AG20443 (cell line): ENCODE measurements at places on chromosomes 7 and 10.

DNA sequence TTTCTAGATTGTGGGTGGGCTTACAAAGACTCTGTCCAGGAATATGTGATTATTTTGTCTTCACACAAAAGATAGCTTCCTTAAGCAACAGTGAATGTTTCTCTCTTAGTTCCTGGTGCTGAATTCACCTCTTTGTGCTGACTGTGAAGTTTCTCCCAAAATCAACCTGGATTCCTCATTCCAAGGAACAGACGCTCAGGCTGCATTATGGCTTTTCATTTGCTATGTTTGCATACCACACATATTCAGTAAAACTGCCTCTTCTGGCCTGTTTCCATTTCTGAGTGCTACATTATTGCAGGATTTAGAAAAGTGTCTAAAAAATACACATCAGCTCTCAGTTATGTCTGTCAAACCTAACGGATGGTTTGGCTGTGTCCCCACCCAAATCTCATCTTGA is 21.5 kb downstream of the MACROH2A2 start:
- DNase-seq: no peak

DNA sequence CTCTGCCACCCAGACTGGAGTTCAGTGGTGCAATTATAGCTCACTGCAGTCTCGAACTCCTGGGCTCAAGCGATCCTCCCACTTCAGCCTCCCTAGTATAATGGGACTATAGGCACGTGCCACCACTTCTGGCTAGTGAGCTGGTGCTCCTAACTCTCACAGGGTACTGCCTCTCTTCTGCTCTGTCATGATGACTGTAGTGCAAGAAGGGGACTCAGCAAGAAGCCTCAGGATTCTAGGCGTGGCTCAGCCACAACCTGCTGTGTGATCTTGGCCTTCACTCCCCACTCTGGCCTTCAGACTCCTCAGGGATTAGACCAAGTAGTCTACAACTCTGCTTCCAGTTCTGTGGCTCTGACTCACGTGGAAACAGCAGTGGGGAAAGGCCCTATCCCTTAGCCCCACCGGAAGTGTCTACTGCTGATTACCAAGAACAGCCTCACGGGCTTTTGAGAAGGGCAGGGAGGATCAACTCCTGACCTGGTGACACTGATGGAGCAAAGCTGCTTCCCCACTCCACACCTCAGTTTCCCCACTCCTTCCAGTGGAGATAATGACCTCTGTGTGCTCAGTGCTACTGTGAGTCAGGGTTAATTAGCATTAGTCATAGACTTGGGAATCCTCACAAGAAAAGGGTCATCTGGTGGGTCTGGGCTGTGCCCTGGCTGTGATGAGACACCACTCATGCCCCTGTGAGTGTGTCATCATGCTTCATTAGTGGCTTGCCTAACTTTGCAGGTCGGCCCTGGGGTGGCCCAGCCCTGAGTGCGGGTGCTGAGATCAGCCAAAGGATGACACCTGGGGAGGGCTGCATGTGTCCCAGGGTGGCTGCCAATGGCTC is 41.1 kb downstream of the ZC3HC1 start:
- DNase-seq: peak; percentile 89

DNA sequence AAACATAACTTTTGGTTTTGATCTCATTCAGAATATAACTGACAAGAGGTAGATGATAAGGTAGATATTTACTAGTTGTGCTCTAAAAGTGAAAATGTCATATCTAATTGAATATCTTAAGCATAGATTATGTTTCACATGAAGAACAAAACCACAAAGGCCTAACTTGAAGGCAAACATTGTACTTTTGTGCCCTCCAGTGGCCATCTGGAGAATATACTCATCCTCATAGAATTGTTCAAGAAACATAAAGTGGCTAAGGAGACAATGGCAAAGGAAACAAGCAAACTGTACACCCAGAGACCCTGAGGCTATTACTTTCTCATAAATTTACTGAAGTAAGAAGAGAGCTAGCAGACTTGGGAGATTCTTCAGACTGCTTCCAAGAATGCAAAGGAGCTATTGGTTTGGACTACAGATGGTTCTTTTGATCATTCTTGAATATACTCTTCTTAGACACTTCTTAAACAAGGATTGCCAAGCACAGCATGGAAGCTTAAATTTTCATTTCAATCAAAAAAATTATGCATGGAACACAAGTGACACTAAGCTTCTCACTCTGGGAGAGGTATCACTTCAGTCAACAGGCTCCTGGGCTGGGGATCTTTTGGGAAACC is 98.2 kb upstream of the DKK1 start:
- peak; percentile 38 for DNase-seq

DNA sequence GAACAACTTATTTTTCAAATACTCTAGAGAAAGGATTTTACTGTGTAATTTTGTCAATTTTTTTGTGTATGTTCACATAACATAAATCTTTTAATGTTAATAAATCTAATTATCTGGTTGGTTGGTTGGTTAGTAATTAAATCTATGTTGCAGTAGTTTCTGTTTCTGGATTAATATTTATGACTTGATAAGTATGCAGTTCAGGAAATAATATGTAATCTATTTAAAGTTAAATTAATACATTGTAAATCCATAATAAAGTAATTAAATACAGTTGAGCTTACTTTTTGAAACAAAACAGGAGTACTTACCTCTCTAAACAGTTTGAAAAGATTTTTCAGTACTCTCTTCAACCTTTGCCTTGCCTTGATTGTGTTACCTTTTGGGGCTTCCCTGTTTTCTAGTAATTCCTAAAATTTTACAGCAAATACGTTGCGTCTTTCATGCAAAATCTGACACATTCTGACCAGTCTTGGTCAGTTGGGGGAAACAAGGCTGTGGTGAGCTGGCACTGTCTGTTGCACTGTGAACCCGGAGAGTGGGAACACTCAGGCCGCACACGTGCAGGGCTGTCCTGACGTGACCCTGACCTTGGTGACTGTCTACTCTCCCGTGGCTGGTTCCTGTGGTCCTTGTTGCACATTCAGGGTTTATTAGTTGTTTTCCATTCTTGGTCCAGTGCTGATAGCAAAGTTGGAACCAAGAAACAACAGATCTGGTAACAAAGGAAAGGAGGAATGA is 45.6 kb upstream of the FGL2 start:
- no peak for DNase-seq

- DNase-seq: no peak
Measured at GRCh38 chr10:107071301-107071700, 93.2 kb downstream of the SORCS1 start.

- no peak for DNase-seq
Measured at GRCh38 chr7:158015403-158016179, 572.0 kb downstream of the PTPRN2 start.

- DNase-seq: peak; percentile 56
Measured at GRCh38 chr7:35596061-35596460, 98.9 kb downstream of the HERPUD2 start.

GRCh38 chr7:6556196-6556595 is 4.9 kb upstream of the GRID2IP start:
- peak; percentile 5 for DNase-seq

DNA sequence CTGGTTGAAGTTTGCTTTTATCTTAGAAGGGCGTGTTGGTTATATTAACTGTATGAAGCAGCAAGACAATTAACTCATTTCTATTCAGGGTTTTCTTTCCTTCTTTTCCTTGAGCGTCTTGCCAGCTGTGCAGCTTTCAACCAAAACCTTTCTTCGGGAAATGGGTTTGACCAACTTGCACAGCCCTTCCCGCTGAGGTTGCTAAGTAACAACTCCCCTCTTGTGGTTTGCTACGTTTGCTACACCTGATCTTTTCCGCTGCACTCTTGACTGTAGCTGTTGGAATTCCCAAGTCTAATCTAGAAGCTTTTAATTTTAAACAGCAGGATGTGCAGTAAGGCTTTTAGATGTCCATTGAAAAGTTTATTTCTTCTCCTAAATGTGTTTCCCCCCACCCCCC is 116.9 kb downstream of the CDCA7L start:
- no peak for DNase-seq

DNA sequence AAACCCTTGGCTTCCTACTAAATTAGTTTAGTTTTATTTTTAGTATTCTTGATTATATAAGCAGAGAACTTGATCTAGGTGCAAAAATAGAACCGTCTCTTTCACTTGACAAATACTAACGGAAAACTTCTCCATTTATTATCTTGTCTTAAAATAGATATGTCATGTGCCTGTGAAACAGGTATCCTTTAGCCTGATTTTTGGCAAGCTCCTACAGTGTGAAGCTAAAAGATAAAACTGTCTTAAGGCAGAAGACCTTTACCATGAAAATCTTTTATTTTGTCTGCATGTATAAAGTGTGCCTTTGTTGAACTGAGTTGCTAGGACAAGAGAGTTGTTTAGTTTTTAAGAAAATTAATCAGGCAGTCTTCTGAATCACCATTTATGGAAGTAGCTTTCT is 90.6 kb downstream of the CYP51A1 start:
- DNase-seq: no peak

- DNase-seq: peak; percentile 18
Measured at GRCh38 chr7:148700661-148701064, 2.0 kb downstream of the CUL1 start.

DNA sequence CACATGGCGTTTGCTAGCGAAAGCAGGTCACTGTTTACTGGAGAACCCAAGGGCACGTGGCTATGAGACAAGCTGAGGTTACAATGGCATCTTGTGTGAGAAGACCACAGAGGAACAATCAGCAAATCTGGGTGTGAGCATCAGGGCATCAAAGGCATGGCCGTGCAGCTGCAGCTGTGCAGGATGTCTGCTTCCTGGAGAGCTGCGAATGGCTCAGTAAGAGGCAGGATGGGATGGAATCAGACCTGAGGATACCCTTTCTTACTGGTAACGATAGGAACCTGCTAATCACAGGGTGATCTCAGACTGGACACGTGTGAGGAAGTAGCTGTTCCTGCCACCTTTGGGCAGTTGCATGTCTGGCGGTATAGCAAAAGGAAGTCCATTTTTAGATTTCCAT is 119.5 kb downstream of the RNF216 start:
- DNase-seq: no peak

GRCh38 chr10:6995831-6996230 is 415.0 kb downstream of the SFMBT2 start:
- DNase-seq: no peak

DNA sequence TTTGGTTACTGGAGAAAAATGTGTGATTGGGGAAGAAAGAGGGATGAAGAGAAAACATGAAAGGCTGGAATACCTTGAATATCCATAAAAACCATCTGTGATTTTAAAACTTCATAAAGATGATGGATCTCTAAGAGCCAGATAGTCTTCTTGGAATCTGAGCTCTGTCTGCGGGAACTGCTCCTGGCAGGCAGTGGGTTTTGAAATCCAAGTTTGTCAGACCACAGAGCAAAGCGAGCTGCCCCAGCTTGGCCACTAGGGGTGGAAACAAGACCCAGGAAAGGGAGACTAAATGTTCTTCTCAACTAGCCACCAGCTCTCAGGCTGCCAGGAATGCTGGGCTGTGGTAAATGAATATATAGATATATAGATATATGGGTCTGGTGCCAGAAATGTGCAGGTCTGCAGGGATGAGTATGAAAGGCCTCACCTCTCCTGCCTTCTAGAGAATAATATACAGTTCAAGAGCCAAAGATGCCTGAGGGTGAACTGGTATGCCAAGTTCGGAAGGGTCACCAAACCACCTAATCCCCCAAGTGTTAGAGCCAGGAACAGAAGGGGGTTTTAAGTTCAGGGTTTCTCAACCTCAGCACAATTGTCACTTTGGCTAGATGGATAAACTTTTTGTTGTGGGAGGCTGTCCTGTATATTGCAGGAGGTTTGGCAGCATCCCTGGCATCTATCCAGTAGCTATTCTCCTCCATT is 208.8 kb downstream of the KCNMA1 start:
- DNase-seq: peak; percentile 75

DNA sequence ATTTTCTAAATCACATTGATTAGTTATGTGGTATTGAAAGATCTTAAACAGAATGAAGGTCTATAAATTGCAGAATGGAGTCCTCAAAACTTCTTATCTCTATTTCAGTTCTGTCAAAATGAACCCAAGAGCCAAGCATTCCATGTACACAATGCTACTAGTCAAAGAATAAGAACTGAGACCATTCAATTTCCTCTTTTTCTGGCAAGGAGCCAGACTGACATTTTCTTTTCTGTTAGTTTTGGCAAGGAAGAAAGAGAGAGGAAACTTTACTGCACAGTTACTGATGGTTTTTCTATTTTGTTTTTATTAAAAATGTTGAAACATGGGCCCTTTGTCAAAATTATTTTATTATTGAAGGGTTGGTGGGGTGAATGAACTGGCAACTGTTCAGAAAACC is 181.8 kb upstream of the FERD3L start:
- no peak for DNase-seq

- DNase-seq: no peak
Measured at GRCh38 chr7:132533916-132534315, 42.4 kb downstream of the PLXNA4 start.

- no peak for DNase-seq
Measured at GRCh38 chr7:120841608-120842007, 16.3 kb downstream of the TSPAN12 start.

GRCh38 chr7:100545360-100546128 is 6.5 kb downstream of the AGFG2 start:
- peak; percentile 80 for DNase-seq

GRCh38 chr10:127033216-127034033 is 128.2 kb downstream of the DOCK1 start:
- DNase-seq: peak; percentile 1

DNA sequence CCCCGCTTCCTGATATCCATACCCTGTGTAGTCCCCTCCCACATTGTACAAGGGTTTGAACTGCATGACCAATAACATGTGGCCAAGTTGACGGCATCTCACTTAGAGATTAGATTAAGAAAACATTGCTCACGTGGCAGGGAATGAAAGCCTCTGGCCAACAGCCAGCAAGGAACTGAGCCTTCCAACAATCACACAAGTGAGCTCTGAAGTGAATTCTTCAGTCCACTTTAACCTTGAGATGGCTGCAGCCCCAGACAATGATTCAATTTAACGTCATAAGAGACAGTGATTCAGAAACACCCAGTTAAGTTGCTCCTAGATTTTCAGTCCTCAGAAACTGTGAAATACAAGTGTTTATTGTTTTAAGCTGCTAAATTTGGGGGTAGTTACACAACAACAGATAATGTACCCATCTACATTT is 165.9 kb upstream of the PLXNA4 start:
- DNase-seq: peak; percentile 41

DNA sequence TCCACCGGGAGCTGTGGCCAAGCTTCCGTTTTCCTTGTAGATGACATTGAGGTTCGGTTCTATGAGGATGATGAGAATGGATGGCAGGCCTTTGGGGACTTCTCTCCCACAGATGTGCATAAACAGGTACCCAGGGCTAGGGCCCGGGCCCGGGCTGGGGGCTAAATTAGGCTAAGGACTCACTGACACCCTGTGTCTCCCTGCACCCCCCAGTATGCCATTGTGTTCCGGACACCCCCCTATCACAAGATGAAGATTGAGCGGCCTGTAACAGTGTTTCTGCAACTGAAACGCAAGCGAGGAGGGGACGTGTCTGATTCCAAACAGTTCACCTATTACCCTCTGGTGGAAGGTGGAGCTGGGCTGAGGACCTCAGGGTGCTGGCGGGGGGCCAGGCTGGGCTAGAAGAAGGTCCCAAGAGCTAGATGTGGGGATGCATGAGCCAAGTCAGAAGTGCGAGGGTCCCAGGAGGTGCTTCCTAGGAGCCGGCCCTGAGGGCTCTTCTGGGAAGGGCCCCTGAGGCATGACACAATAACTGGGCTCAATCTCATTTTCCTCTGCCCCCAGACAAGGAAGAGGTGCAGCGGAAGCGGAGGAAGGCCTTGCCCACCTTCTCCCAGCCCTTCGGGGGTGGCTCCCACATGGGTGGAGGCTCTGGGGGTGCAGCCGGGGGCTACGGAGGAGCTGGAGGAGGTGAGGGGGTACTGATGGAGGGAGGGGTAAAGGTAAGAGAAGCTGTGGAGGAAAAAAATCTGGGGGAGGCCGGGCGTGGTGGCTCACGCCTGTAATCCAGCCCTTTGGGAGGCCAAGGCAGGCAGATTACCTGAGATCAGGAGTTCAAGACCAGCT is 2.9 kb downstream of the NFKB2 start:
- DNase-seq: no peak
